Stimulated activated CD8-positive, alpha-beta memory T cell treated with anti-CD3 and anti-CD28 coated beads, Interleukin-12 subunit alpha, Interleukin-12 subunit beta, amount 100 ng/mL, for 1 hour (primary cell): ENCODE measurements at places on chromosomes 2 and 18.
A peak's percentile ranks its signal among the peaks of the same experiment; 100 is the strongest.

DNA sequence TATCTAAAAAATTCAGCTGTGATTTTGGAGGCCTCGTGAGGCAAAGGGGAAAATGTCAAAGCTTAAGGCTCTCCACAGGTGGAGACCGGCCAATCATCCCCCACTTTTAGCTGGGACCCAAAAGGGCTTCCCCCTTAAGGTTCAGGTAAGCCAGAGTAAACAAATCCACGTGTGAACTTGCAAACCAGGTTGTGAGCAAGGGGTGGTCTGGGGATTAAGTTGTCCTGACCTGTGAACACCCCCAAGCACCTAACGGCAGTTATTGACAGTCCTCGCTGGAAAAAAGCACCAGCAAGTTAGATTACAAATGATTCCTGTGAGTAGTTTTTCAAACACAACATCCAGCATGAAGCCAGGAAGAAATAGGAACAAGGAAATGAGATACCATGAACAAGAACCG, 42.9 kb downstream of the MYO7B start:
- DNase-seq, result no peak

DNA sequence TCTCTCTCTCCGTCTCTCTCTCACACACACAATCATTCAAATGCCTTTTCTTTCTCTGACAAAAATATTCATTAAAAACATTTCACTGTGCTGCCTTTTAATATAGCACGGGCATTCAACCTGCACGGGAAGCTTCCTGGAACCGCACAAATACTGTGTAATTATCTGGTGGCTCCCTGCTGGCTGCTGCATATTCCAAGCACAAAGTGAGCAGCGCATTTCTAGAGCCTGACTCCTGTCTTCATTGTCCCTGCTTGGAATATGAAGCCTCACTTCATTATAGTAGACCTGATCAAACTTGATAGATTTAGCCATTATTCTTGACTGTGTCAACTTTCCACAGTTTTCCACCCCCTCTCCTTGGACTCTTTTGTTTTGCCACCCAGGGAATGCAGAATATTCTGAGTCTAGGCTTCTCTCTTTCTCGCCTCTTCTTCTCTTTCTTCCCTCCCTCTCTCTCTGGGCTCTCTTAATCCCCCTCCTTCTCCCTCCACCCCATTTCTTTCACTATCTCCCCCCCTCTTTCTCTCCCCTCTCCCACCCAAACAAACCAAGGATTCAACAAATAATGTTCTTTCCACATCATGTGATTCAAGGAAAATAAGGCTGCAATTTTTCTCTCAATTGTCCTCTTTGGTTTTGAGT, 672.1 kb upstream of the FANCL start:
- DNase-seq, result no peak

DNA sequence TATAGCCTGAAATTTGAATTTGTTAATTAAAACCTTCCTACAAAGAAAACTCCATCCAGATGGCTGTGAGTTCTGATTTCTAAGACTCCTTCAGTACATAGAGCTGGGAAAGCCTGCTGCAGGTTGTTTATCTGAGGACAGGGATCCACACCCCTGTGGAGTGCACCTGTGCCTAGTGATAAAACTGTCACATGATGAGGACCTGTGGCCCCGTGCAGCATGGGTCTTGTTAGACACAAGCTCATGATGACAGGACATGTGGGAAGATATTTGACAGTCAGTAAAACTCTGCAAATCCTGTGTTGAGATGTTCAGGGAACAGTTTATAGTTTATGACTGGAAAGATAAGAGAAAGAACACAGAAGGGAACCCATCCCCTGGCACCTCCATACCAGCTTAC, 133.2 kb upstream of the TMEM18 start:
- no peak for DNase-seq

GRCh38 chr2:63628403-63628942, 39.7 kb downstream of the MDH1 start:
- no peak for DNase-seq

- DNase-seq, result no peak
Observed at GRCh38 chr2:61379521-61379920, 91.4 kb downstream of the USP34 start.

GRCh38 chr2:206693399-206694137, 24.6 kb downstream of the DYTN start:
- peak; percentile 12 for DNase-seq

GRCh38 chr2:136246086-136246669, 128.2 kb upstream of the CXCR4 start:
- no peak for DNase-seq

GRCh38 chr18:58284699-58285448, 240.8 kb downstream of the NEDD4L start:
- no peak for DNase-seq

DNA sequence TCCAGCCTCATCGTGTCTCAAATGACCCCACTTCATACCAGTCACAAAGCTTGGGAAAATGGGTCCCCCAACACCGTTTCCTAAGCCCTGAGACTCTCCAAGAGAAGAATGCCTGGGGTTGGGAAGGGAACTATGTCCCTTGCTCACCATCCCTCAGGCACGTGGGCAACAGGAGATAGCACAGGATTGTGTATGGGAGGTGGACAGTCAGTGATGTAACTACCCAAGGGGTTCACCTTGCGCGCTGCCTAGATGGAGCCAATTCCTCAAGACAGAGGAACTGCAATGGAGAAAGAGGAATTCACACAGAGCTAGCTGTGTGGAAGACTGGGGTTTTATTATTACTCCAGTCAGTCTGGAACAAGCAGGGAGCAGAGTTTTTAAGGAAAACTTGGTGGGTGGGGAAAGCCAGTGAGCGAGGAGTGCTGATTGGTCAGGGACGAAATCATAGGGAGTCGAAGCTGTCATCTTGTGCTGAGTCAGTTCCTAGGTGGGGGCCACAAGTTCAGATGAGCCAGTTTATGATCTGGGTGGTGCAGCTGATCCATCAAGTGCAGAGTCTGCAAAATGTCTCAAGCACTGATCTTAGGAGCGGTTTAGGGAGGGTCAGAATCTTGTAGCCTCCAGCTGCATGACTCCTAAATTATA, 13.8 kb upstream of the CXCR1 start:
- no peak for DNase-seq

GRCh38 chr2:232977438-232977971, 35.6 kb downstream of the NGEF start:
- no peak for DNase-seq

DNA sequence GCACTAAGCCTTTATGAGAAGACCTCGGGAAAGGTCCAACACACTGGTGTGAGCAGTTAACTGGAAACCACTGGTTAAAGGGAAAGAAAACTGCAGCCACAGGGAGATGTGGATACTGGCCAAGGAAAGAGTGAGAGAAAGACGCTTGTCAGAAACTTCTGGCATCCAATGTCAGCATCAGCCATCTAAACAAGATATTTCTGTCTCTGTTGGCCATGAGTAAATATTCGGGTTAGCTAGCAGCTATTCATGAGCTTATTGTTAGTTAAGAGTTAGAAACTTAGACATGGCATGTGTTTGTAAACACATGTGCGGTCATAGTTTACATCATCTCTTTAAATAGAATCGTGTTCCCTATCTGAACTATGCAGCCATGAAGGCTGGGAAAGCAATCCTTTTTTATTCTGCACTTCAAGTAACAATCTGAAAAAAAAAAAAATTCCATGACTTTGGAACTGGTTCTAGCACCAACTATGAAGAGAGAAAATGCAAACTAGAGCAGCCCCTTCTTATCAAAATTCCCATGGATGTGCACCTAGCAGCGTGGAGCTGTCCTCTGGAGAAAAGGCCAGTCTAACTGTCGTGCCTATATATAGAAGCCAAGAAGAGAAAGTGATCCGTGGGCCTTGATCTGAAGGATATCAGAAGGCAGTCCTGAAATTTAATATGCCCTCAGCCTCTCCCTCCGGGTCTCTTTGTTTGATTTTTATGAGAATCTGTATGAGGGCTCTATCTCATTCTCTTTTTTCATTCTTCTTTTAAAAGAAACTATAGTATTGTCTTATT, 84.0 kb upstream of the RFX8 start:
- no peak for DNase-seq

DNA sequence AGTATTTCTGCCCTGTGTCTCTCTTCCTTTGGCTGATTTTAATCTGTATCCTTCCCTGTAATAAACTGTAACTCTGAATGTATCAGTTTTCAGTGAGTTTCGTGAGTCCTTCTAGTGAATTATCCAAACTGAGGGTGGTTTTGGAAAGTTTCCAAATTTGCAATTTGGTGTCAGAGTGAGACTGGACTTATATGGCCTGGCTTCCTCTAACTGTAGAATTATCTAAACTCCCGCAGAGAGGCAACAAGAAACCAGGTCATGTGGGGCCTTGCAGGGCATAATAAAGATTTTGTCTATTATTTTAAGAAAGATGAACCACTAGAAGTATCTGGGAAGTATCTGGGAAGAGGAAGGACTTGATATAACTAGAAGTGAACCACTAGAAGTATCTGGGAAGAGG, 95.3 kb upstream of the RNF152 start:
- no peak for DNase-seq

DNA sequence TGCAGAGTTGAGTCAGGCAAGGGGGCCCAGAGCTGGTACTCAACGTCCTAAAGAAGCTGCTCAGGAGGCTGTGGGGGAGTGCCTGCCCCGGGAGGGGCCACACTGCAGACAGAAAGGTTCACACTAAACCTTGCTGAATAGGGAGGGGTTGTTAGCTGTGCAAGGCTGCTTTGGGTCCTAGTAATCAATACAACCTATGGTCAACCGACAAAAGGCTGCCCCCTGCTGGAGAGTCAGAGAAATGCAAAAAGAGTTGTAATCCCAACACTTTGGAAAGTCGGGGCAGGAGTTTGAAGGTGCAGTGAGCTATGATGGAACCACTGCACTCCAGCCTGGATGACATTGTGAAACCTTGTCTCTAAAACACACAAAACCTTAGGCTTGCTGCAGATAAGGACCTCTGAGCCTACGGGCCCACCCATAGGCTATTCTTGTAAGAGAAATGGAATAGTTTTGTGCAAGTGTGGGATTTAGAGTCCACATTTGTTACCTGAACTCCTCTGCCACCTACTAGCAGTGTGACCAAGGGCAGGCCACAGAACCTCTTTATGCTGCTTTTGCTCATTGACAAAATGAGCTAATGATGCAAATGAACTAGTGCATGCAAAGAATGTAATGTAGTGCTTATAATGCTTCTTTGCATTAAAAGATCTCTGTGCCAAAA, 81.5 kb downstream of the PRPF40A start:
- DNase-seq, result peak; percentile 63

GRCh38 chr2:212032032-212032431, 506.6 kb downstream of the ERBB4 start:
- DNase-seq, result no peak

DNA sequence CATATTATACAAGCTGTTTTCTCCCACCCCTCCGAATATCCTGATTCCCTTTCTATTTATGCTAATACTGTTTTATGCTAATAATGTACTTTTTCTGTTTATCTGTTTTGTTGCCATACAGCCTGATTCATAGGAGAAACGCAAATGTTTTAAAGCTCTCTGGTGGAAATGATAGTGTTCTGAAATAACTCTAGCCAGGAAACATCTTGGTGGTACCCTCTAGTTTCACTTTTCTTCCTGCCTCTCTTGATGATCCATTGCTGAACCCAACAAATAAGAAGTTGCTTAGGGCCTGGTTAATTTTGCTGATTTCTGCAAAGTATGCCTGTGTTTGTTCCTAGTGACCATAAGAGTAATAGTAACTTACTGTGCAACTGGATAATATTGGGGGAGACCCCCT, 148.4 kb upstream of the KCTD1 start:
- no peak for DNase-seq
